ENCODE measurements at places on chromosomes 1 and 21.

DNA sequence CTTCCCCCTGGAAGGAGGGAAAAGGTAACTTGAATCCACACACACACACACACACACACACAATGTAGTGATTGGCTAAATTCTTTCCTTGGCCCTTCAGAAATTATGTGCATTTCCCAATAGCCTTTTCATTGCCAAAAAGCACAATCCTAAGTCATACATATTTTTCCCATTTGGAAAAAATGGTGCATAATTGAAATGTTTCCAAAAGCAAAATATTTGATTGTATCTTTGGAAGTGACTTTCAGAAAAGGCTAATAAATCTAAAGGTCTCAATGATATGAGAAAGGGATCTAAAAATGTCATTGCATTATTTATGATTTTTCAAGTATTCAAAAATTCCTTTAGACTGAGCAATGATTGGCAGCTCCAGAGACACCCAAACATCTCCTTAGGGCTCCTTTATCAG lies 43.5 kb upstream of the NEK7 start:
- DNase-seq = no peak

DNA sequence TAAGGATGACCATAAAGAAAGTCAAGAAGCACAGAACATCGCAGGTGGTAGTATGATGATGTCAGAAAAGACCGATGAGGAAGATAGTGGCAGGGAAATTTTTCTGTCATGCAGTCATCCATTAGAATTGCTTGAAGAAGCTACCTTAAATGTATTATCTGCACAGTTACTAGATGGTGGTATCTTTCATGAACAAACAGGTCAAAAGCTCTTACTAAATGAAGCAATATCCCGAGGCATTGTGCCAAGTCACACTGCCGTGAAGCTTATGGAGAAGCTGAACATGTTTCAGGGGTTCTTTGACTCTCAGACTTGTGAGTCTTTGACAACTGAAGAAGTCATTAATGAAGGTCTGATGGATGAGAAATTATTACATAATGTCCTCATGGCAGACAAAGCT lies 128.8 kb downstream of the MACF1 start:
- no peak for DNase-seq

DNA sequence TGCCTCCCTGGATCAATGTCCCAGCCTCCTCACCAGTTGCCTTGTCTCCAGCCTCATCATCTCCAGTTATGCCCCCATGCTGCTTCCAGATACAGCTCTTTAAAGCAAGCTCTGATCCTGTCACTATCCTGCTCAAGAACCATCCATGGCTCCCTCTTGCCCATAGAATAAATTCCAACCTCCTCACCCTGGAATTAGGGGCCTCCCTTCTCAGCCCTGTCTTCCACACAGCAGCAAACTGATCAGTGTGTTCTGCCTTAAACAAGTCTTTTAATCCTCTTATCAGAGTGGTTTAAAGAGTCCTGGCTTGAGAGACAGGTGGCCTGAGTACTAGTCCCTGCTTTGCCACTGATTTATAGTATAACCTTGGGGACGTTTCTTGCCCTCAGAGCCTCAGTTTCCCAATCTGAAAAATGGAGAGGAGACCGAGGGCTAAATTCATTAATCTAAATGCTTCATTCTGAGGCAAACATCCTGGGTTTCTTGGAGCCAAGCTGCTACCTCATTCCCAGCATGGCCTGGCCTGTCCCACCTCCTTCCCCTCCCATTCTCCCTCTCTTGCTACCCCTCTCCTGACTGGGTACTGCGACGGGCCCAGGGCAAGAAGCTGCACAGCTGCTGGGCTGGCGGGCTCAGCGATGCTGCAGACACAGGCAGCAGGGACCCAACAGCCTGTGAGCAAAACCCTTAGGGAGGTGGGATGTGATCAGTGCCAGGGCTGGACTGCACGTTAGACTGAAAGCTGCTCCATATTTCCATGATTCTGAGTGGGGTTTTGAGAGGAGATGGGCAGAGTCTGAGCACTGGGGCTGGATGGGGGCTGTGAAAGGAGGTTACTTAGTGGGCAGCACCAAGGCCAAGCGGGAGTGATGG lies 221.4 kb downstream of the PTPRU start:
- no peak for DNase-seq

- no peak for DNase-seq
These were observed 374.4 kb upstream of the PRMT6 start for GRCh38 chr1:106681939-106682522.

GRCh38 chr1:209218113-209218512 lies 365.4 kb upstream of the CAMK1G start:
- no peak for DNase-seq

DNA sequence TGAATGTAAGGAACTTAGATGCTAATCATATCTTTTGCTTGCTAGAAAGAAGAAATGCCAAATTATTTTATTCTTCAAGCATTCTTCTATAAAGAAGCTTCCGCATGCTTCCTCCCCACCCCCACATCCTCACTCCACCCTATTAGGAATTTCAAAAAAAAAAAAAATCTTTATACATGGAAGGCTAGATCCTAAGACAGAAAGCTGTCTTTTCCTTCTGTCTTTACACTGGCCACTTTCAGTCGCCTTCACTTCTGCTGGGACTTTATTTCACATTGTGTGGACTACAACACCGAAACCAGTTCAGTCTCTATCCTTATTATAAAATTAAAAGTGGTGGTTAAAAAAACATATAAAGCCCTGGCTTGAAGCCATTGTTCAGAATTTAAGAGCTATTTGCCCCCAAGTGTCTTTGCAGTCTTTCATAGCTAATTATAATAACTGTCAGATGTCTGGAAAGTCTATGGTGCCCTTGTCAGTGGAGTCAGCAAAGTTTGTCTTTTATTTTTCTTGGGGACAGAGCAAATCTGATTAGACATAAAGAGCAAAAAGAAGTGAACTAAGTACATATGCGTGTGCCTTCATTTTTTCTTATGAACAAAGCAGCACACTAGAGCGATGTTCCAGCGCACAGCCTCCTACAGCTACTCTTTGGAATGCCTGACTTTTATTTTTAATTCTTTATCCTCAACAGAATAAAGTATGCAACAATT lies 297.7 kb downstream of the PTPRC start:
- no peak for DNase-seq

- no peak for DNase-seq
These were observed 43.0 kb downstream of the PLXNA2 start for GRCh38 chr1:208201229-208201628.

DNA sequence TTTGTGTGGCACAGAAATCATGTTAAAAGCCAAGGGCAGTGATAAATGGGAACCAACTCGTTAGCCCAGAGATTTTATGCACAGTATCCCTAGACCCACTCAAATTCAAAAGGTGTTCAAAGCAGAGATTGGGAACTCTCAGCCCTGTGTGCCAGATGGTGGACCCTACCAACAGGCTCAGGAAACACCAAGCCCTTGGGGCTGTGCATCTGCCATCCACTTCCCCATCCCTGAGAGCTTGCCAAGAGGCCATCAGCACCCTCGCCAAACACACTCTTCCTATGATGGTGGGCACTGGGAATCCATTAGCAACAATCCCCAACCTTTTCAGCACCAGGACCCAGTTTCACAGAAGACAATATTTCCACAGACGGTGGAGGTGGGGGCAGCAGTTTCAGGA lies 194.2 kb upstream of the NFIA start:
- DNase-seq = no peak

DNA sequence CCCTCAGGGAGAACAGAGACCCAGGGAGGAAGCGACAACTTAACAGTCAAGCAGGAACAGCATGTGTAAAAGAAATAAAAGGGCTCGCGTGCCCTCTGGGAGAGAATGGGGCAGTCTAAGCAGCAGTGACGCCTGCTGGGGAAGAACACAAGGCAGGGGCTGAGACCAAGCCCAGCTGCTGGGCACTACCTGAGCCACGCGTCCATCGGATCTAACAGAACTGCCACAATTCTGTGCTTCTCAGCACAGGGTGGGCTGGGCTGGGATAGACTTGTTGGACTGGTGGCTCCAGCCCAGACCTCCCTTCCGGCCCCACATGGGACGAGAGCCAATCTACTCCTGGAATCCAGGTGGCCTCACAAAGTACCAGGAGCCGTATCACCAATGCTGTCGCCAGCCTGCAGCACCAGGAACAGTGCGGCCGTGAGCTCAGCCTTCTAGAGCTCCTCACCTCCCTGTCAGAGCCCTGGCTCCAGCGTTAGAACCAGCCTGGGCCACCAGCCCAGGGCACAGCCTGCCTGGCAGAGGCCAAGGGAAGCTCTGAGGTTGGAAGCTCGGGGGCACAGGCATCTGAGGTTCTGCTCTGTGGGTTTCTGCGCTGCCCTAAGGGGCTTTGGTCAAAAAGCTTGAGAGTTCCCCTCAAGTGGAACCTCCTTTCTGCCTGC lies 7.4 kb downstream of the LRRC47 start:
- DNase-seq = no peak

DNA sequence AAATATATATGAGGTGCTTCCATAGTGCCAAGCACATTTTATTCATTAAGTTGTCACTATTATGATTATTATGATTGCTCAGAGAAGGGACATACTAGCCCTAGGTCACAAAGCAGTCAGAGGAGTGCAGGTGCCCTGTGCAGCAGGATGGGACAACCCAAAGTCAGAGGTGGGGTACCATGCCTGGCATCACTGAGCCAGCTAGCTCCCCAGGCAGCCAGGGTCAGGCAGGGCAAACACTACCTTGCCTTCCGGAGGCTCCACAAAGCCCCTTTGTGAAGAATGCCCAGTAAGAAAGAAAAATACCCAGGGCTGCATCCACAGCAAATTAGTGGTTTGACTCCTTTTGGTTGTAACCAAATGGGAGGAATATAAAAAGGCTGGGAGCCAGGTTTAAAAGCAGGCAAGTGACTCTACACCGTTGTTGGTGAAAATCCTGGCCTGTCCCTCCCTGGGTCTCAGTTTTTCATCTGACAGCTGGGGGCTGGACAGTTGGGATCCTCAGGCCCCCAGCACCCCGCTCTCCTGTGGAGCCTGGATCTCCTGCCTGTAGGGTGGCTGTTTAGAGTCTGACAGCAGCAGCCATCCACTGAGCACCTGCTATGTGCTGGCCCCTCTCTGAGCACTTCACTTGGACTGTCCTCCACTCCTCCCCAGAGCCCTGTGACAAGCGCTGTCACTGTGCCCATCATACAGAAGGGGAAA lies 98.8 kb downstream of the GLIS1 start:
- no peak for DNase-seq

Data from stimulated activated CD8-positive, alpha-beta memory T cell treated with anti-CD3 and anti-CD28 coated beads, Interleukin-4, amount 100 ng/mL, for 4 hours (primary cell).